ENCODE measurements at places on chromosomes 1 and 21. TPM values are rescaled to one million over a fixed set of nuclear protein-coding genes. Genes with fewer than 3 reads are reported as not detected.
A peak's percentile ranks its signal among the peaks of the same experiment; 100 is the strongest.

DNA sequence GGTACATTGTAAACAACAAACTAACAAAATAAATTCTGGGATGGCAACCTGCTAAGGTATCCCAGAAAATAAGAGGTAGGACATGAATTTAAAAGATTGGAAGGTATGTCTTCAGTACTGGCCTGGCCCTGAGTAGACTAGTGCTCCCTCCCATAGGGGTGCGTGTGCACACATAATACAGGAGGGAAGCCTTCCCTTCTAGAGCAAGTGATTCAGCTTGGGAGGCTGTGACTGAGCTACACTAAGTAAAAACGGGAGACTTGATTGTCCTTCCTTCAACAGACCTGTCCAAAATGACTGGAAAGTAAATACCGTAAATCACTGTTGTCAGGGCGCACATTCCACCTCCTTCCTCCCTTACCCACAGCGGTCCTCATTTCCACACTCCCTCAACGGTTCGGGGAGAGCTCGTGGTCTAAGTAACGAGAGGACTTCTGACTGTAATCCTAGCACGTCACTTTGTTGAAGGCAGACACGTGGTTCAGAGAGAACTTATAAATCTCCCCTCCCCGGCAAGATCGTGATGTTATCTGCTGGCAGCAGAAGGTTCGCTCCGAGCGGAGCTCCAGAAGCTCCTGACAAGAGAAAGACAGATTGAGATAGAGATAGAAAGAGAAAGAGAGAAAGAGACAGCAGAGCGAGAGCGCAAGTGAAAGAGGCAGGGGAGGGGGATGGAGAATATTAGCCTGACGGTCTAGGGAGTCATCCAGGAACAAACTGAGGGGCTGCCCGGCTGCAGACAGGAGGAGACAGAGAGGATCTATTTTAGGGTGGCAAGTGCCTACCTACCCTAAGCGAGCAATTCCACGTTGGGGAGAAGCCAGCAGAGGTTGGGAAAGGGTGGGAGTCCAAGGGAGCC, at the start of gene TGFB2:
Gene TGFB2 (plus strand): TSS at position 523 of the 859 bp plus-strand sequence. CDS start 1,366 bp downstream, outside the sequence.
- peak within 1 kb of the TSS; percentile 76 for H3K4me3 ChIP-seq
- peak; percentile 22 for DNase-seq
- H3K27me3 ChIP-seq = no peaks in the 10 kb centered on the region
- peak within 1 kb of the TSS; percentile 53 for H3K27ac ChIP-seq
- H3K36me3 ChIP-seq = no peaks in the 10 kb centered on the region
- no peaks in the 10 kb centered on the region for H3K4me1 ChIP-seq

- no peaks in the 10 kb centered on the region for H3K27me3 ChIP-seq
- DNase-seq = no peak
- no peaks in the 10 kb centered on the region for H3K4me1 ChIP-seq
Measured at GRCh38 chr21:22106720-22107410, 1108.7 kb downstream of the NCAM2 start.

Gene USH2A
- not detected for total RNA-seq

DNA sequence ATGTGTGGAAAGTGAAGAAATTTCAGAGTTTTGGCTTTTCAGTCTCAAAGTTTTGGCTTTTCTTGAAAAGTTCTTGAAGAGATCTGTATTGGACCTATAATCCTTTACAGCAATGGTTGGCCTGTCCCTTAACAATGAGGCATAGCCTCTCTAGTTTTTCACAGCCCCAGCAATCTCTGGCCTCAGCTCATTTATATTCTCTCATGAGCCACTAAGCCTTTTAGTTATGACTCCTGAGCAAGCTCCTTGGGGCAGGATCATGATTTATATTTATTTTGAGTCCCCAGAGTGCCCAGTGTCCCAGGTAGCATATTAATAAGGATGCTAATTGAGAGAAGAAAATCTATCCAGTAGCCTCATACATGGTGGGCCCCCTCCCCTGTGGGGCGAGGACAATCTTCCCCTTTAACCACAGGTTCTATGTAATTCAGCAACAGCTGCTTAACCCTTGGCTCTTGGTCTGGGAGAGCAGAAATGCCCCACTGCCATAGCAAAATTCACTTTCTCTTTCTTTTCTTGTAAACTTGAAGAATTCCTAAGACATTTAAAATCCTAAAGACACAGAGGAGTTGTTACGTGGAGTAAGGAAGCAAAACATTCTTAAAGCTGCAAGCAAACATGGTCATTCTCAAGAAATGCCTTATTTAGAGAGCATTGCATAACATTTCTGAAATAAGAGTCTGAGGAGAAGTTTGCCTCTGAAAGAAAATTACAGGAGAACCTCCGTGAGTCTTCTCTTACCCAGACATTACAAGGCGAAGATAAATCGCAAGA, 6.3 kb downstream of the NGF start:
- peak overlapping the region; percentile 93 for H3K27ac ChIP-seq
- H3K36me3 ChIP-seq = no peaks in the 10 kb centered on the region
- peaks cover 11% of the 10 kb centered on the region for H3K4me1 ChIP-seq
- no peak for DNase-seq
- no peaks in the 10 kb centered on the region for H3K27me3 ChIP-seq

DNA sequence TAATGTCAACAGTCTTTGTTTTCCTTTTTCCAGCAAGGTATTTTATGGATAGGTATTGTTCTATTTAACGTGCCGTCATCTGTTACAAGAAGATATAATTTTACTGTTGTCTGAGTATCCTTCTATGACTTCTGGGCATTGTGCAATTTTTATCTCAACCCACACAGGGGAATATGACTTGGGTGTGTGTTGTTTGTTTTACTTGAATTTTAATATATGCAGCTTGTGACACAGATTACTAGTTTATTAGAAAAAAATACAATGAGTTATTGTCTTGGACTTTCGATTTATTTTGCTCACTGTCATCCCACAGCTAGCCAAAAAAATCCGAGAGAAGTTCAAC, 111.9 kb downstream of the CACHD1 start:
- H3K4me3 ChIP-seq = no peak overlapping the region
- H3K27me3 ChIP-seq = no peaks in the 10 kb centered on the region
- no peaks in the 10 kb centered on the region for H3K36me3 ChIP-seq
- no peak for DNase-seq
- H3K27ac ChIP-seq = no peak overlapping the region

DNA sequence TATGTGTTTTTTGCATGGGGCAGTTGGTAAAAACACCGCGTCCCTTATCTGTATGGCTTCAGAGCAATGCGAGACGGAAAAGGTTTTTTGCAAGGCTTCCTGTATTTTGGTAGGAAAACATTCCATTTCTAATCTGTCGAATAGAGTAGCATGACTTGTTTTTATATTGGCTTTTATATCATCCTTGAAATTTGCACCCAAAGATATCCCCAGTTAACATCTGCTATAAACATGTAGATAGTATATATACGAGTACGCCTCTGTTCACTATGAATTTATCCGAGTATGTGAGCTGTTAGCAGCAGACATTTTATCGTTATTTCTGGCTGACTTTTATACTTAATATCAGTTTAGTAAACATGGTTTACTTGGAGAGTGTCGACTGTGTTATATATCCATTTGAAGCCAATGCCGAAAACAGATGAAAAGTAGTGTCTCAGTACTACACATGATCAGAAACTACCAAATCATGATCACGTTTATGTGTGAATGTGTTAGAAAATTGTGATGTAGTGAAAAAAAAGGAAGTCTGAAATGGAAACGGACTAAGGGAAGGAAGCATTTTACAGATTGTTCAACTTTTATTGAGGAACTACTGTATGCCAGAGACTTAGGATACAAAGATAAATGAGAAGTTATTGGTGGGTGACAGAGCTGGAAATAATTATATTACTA, 1.0 kb downstream of the LEPR start:
- no peak for DNase-seq
- no peaks in the 10 kb centered on the region for H3K27me3 ChIP-seq
- peak overlapping the region; percentile 100 for H3K27ac ChIP-seq

GRCh38 chr21:44616591-44616926, 4.7 kb downstream of the KRTAP10-8 start:
- no peak overlapping the region for H3K4me3 ChIP-seq
- no peaks in the 10 kb centered on the region for H3K4me1 ChIP-seq
- DNase-seq = no peak
- no peak overlapping the region for H3K27ac ChIP-seq

GRCh38 chr1:110582378-110582777, 23.8 kb downstream of the KCNA2 start:
- no peaks in the 10 kb centered on the region for H3K4me1 ChIP-seq
- peak overlapping the region; percentile 38 for H3K27ac ChIP-seq
- DNase-seq = no peak
- H3K27me3 ChIP-seq = no peaks in the 10 kb centered on the region
- H3K4me3 ChIP-seq = no peak overlapping the region

Gene GLMP
- total RNA-seq = 45.3 TPM
